ENCODE measurements at places on chromosomes 4 and X.

- no peak for DNase-seq
These were observed 52.8 kb upstream of the ANKRD17 start for GRCh38 chr4:73311428-73311827.

DNA sequence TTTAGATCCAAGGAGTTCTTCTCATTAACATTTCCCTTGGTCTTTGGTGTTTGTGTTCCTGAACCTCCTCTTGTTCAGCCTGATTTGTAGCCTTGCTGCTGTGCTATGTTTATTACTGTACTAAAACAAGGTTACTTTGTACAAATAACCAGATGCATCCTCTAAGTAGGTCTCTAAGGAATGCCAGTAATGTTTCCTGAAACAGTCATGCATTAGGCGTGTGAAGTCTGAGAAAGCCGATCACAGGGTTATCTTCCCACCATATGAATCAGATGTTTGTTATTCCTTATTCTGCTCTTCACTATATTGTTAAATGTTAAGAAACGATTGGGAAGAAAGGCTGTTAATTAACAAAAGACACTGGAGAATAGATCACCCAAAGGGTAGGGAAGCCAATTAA is 66.9 kb downstream of the GALNTL6 start:
- no peak for DNase-seq

DNA sequence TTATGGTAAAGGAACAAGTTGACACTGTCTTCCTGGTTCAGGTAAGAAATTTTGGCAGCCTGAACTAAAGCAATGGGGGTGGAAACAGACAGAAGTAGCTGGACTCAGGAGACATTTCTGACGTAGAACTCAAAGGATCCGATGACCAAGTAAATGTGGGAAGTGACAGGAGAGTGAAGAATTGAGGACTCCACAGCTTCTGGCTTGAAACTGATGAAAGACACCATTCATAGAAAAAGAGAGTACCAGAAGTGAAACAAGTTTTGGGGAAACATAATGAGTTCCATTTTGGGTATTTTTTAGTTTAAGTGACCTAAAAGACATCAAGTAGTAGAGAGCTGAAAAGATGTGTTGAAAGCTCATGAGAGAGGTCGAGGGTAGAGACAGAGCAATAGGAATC is 5.7 kb downstream of the FAM120C start:
- no peak for DNase-seq

- DNase-seq, result no peak
These were observed 63.3 kb downstream of the TBC1D14 start for GRCh38 chr4:6972911-6973310.

DNA sequence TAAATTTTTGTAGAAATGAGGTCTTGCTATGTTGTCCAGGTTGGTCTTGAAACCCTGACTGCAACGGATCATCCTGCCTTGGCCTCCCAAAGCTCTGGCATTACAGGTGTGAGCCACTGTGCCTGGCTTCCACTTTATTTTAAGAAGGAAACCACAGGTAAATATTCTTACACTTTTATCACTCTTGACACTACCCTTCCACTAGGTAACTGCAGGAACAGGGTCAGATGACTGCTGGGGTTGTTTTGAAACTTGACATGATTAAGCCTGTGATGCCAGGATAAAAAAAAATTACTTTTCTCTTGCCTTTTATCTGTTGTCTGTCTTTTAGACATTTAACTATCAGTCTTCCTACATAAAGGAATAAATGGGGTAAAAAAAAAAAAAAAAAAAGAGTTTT is 43.5 kb downstream of the COQ2 start:
- DNase-seq, result no peak

- no peak for DNase-seq
These were observed 1041.2 kb upstream of the INTU start for GRCh38 chr4:126591583-126591982.

- DNase-seq, result peak; percentile 2
These were observed 22.6 kb upstream of the TLR7 start for GRCh38 chrX:12844319-12844718.

DNA sequence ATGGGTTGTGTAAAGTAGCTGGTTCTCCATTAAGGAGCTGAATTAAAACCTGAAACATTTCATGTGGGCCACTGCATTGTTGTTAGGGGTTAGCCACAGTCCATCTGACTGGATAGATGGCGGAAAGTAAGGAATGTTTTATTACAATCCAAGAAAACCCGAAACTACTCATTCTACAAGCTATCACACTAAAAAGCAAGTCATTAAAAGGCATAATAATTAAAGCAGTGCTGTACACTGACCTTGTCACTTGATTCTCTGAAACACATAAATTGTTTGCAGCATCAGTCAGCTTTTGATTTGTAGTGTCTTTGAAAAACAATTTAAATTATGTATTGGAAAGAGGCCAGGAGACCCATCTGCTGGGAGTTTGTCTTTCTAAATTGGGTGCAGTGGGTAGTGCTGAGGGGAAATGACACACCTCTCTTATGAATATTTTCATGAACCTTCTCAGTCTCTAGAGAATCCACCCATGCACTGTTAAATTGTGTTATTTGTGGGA is 75.7 kb upstream of the ANK2 start:
- no peak for DNase-seq

DNA sequence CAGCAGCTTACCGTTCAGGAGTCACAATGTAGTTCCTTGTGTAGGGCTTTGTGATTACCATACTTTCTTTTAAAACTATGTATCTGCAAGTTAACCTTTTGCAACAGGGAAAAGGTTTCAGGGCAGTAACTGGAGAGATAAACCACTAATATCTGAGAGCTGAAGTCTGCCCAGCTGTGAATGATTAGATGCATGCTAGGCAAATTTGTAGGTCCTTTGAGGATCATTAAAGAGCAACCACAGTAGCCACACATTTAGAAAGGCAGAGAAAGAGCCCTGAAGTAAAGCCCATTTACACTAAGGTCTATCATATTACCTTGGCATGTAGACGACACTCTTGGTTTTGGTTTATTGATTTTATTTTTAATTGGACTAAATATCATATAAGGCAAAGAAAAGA is 60.0 kb downstream of the ATP8A1 start:
- DNase-seq, result no peak

GRCh38 chr4:25028851-25029250 is 1.9 kb downstream of the LGI2 start:
- DNase-seq, result no peak

DNA sequence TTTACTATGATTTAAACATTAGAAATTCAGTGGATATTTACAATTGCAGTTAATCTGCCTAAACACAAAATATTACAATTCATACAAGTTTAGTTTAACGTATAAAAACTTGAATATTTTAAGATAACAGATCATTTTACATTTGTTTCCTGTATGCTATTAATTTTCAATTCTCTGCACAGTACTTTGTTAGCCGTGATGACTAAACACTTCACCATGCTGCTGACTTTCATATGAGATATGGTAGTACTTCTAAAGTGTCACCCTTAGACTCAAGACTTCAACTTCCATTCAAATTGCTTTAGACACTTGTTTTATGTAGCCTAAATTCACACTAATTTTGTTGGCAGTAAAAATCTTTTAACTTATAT is 1646.4 kb upstream of the ADGRL3 start:
- DNase-seq, result no peak

All from CD4-positive, alpha-beta T cell treated with Interferon alpha-2 for 1 hour (primary cell).